Umbilical cord (tissue), 2 donors: ENCODE measurements at places on chromosomes 5 and 9. TPM values are rescaled to one million over a fixed set of nuclear protein-coding genes. Genes with fewer than 3 reads are reported as not detected.

- DNase-seq, result no peak
These were observed 13.7 kb upstream of the ARAP3 start for GRCh38 chr5:141695627-141696215.

The ELP1 gene
- 56.6 TPM for total RNA-seq

The SLC6A18 gene
- not detected for total RNA-seq

- peak; percentile 100 for DNase-seq
These were observed at the start of gene IFT74 for GRCh38 chr9:26955921-26956859. Gene IFT74, plus strand, starts transcription at chr9:26956412. Its CDS starts 5,556 bp downstream, at chr9:26961968.

GRCh38 chr5:139710319-139711066 lies 62.3 kb downstream of the CXXC5 start:
- DNase-seq, result peak; percentile 75

The CBY3 gene
- total RNA-seq, result not detected

- peak; percentile 88 for DNase-seq
These were observed 726 bp downstream of the DAP start for GRCh38 chr5:10760096-10760920.

DNA sequence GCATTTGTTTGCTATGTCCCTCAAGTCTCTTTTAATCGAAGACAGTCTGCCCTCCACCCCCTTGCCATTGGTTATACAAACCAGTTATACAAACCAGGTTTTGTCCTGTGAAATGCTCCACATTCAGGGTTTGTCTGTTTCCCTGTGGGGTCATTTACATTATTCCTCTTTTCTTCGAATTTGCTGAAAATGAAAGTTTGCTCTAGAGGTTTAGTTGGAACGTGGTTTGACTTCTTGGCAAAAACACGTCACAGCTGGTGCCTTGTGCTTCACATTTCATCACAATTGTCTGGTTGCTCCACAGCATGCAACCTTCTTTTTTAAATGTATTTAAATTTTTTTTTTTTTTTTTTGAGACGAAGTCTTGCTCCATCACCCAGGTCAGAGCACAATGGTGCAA lies 4.2 kb upstream of the HAVCR2 start:
- no peak for DNase-seq

DNA sequence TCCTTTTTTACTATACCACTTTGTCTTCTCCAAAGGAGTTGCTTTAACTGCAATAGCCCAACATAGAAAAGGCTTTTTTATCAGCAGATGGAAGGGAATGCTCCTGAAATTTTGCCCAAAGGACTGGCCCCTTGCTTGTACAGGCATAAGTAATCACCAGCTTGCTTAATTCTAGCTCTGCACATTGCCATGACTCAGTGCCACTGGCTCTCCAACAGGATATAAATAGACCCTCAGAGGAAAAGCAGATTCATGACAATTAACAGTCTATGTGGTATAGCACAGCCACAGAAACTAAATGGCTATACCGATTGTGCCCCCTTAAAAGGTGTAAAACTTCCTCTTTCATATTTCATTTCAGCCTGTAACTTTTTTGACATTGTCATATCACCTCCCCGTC lies 227.0 kb downstream of the ZNF608 start:
- DNase-seq, result peak; percentile 86

- peak; percentile 63 for DNase-seq
These were observed 2.6 kb upstream of the BOD1 start for GRCh38 chr5:173618927-173619519.

DNA sequence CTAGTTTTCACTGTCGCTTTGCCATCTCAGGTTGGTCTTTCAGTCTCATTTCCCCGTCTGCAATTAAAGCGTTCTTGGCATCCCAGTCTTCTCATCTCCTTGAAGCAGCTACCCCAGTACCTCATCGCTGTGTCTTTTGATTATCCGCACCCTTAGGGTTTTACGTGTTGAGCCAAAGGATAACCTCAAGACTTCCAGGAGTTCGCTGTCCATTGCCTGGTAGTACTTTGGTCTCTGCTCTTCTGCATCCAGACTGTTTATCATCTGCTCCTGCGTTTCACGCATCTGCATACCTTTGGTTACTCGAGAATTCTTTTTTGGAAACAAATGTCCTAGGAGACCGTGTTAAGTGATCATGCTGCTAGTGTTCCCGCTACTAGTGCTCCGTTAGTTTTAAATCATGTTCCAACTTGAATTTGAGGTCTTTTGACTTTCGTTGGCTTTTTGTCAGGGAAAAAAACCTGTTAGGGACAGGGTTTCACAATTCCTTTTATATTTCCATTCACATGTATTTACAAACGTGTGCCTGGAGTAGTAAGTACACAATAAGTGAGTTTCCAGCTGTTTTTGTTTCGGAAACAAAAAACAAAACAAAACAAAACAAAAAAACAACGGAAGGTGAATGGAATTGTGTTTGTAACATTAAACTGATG lies 888 bp downstream of the RABGAP1 start:
- DNase-seq, result peak; percentile 38

The DDX4 gene
- total RNA-seq, result 4.1 TPM

The TAF11L5 gene
- 16.4 TPM for total RNA-seq

GRCh38 chr9:72675586-72675985 lies 154.2 kb downstream of the TMC1 start:
- DNase-seq, result no peak

- DNase-seq, result no peak
These were observed 32.5 kb downstream of the OR1J1 start for GRCh38 chr9:122445155-122445749.

GRCh38 chr5:54421976-54422375 lies 33.5 kb upstream of the HSPB3 start:
- no peak for DNase-seq

GRCh38 chr9:14535161-14535955 lies 157.9 kb downstream of the ZDHHC21 start:
- peak; percentile 59 for DNase-seq

GRCh38 chr5:77718934-77719610 lies 57.1 kb downstream of the TBCA start:
- no peak for DNase-seq

The PRDM9 gene
- not detected for total RNA-seq

- DNase-seq, result no peak
These were observed 1604.5 kb upstream of the NUDT12 start for GRCh38 chr5:105167092-105167491.

GRCh38 chr5:7653046-7653445 lies 197.9 kb downstream of the CFAP90 start:
- no peak for DNase-seq

DNA sequence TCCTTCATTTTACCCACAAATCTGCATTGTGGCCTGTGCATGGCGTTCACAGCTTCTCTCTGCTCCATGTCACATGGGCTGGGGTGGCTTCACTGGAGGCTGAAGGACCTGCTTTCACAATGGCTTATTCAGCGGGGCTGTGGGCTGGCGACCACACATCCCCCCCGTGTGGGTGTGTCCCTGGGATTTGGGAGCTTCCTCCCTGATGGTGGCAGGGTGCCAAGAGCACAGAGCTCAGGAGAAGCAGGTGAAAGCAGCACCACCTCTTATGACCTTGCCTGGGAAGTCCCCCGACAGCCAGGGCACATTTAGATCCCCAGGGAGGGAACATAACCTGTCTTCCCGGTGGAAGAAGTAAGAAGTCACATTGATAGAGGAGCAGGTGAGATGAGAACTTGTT lies 5.0 kb upstream of the MED10 start:
- no peak for DNase-seq

The FOXD4L4 gene
- total RNA-seq, result 1.9 TPM

The PCDHB12 gene
- 2.9 TPM for total RNA-seq

GRCh38 chr5:124328201-124328600 lies 418.2 kb downstream of the ZNF608 start:
- no peak for DNase-seq

The GLRA1 gene
- not detected for total RNA-seq

DNA sequence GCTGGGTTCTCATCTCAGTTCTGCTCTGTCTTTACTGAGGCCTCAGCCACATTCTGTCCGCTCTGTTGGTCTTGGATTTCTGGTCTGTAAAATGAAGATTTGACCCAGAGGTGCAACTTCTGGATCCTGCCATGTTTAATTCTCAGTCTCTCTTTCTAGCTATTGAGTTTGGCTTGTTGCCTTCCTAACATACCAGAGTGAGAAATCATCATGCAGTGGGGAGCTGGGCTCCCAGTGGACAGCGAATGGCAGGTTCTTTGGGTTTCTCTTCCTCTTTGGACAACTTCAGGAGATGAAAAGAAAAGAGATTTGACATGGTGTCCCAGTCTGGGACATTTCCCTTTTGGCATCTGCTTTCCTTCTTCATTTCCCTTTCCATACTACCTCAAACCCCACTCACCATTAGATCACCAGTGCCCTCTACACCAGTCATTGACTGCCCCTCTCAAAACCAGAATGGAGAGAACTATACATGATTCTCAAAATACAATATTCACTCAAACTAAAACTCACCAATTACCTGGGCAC lies 334.7 kb downstream of the ACTL7B start:
- peak; percentile 32 for DNase-seq

DNA sequence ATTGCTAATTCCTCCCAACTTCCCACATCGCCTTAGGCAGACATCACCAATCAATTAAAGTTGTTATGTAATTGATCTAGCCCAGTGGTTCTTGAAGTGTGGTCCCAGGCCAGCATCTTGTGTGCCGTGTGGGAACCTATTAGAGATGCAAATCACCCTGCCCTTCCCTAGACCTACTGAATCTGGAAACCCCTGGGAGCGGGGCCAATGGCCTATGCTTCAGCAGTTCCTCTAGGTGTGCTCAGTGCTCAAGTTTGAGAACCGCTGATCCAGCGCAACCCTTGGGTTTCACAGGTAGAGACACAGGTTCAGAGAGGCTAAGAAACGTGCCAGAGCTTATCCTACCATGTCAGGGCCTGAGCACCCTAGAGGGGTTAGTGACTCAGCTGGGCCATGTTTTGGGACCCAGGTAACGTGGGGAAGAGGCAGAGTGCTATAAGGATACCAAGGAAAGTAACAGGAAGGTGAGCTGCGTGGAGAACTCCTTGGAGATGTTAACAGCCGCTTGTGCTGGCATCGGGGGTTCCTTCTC lies 4.4 kb downstream of the SLC34A1 start:
- DNase-seq, result no peak

The FOXD4L5 gene
- total RNA-seq, result 0.24 TPM

GRCh38 chr5:151663617-151664293 lies 23.0 kb downstream of the SPARC start:
- peak; percentile 71 for DNase-seq

The AQP3 gene
- total RNA-seq, result 14.2 TPM

The PCAT7 gene
- total RNA-seq, result 2.6 TPM

GRCh38 chr9:93204470-93205043 lies 20.6 kb downstream of the WNK2 start:
- no peak for DNase-seq

DNA sequence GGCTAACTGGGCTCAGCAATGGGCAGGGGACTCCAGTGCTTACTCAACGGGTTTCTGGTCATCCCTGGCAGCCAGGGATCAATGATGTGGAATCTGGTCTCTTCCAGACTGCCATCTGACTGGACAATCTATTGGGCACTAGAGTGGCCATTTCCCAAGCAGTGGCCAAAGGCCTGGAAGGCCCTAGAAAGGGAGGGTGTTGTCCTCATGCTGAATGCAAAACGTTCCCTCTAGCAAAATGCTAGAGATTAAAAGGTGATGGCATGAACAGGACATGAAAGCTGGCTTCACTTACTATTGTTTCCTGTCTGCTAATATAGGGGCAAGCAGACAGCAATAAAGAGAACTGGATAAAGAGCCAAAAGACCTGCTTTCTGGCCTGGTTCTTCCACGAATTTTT lies 254.2 kb upstream of the PANK3 start:
- DNase-seq, result no peak

DNA sequence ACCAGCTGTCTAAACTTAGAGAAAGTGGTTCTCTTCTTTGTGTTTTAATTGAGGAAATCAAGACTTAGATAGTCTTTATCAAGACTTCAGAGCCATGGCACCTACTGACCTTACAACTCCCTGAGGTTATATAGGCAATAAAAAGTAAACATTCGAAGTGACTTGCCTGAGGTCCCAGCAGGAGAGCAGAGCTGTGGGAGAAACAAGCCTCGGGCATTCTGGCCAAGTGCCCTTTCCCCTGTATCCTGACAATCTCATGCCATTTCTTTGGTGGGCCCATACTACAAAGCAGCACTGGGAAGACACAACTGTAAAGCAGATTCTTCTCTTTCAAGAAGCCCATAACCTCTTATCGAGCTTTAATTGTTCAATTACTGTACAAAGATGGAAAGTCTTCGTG lies 23.1 kb downstream of the FREM1 start:
- no peak for DNase-seq

The PGM5 gene
- 194 TPM for total RNA-seq

DNA sequence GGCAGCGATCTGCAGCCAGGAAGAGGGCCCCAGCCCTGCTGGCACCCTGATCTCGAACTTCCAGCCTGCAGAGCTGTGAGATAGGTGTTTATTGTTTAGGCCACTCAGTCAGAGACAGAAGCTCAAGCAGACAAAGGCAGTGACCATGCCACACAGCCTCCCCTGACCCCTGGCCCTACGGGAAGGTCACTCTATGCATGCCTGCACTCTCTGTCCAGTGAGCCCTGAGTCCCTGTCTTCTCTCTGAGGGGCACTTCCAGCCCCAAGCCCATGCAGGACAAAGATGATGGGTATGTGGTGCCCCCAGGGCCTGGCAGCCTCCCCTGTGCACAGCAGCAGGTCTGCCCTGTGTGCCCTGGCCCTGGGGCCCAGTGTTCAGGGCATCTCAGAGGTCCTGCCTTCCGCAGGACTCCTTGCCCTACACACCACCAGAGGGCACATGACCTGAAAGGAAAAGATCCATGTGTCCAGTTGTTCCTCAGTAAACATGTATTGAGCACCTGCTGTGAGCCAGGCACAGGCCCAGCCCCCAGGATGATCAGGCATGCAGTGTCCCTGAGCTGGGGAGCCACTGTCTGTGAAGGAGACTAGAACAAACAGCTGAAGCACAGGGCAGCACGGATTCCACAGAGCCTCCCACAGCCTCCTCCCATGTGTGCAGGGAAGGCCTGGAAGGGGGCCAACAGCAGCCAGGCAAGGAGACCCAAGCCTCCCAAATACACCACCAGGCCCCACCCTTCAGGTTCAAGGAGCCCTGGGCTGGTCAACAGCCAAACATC lies 109.3 kb downstream of the ATPSCKMT start:
- DNase-seq, result no peak

The ARL14EPL gene
- total RNA-seq, result 1.9 TPM

The CAVIN4 gene
- 2.4 TPM for total RNA-seq

The LCN12 gene
- not detected for total RNA-seq

GRCh38 chr9:88954066-88954465 lies 37.2 kb upstream of the S1PR3 start:
- no peak for DNase-seq

GRCh38 chr9:120904978-120905301 lies 21.7 kb downstream of the TRAF1 start:
- DNase-seq, result no peak

GRCh38 chr9:84270847-84271530 lies 69.6 kb downstream of the SLC28A3 start:
- no peak for DNase-seq

The SPATA31A3 gene
- total RNA-seq, result 2.2 TPM

- peak; percentile 66 for DNase-seq
These were observed 478.7 kb downstream of the PRR16 start for GRCh38 chr5:120942596-120943350.

- no peak for DNase-seq
These were observed 25.5 kb downstream of the GOLM1 start for GRCh38 chr9:86073839-86074238.
